ENCODE measurements at places on chromosomes 6 and 20.
A peak's percentile ranks its signal among the peaks of the same experiment; 100 is the strongest.

DNA sequence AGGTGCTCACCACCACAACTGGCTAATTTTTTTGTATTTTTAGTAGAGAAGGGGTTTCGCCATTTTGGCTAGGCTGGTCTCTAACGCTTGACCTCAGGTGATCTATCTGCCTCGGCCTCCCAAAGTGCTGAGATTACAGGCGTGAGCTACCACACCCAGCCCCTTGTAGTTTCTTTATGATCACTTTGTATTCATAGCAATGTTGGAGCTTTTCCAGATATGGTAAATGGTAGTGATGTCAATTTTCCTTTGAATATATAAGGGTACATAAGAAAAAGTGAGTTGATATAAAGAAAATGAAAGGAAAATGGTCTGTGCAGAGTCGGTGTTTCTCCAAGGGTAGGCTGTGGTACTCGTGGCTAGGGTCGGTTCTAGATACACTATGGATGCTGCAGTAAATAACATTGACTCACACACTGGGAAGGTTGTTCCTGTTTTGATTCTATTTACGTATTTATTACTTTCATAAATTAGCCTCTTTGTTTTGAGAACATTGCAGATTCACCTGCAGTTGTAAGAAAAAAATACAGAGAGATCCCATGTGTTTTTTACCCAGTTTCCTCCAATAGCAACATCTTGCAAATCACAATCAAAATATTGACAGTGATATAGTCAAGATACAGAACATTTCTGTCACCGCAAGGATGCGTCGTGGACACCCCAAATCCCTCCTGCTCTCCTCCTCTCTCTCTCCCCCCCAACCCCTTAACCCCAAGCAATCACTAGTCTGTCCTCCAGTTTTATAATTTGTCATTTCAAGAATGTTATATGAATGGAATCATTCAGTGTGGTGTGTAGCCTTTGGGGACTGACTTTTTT is 2.5 kb downstream of the ZNF831 start:
- no peak for DNase-seq

- DNase-seq = no peak
Measured at GRCh38 chr6:27706431-27706830, 205.8 kb downstream of the OR2B2 start.

DNA sequence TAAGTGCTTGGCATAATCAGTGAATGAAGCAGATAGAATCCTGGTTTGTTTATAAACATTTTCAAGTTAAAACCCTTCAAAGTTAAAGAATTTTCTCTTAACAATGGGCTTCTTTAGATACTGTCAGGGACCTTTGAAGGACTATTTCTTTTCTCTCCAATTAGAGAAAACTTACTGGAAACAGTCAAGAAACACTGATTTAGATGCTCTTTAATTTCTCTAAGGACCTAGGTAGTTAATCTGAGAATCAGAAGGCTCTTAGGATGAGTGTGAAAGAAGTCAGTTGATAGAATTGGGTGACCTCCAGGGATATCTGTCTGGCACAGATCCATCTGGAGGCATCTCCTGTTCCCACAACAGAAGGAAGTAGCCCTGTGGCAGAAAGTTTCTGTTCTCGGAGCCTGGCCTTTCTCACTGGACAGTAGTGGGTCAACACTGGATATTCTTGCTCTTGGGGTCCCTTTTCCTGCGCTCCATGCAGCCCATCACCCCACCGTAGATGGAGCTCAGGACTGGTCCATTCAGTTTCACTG is 22.5 kb downstream of the KIAA0408 start:
- DNase-seq = no peak

DNA sequence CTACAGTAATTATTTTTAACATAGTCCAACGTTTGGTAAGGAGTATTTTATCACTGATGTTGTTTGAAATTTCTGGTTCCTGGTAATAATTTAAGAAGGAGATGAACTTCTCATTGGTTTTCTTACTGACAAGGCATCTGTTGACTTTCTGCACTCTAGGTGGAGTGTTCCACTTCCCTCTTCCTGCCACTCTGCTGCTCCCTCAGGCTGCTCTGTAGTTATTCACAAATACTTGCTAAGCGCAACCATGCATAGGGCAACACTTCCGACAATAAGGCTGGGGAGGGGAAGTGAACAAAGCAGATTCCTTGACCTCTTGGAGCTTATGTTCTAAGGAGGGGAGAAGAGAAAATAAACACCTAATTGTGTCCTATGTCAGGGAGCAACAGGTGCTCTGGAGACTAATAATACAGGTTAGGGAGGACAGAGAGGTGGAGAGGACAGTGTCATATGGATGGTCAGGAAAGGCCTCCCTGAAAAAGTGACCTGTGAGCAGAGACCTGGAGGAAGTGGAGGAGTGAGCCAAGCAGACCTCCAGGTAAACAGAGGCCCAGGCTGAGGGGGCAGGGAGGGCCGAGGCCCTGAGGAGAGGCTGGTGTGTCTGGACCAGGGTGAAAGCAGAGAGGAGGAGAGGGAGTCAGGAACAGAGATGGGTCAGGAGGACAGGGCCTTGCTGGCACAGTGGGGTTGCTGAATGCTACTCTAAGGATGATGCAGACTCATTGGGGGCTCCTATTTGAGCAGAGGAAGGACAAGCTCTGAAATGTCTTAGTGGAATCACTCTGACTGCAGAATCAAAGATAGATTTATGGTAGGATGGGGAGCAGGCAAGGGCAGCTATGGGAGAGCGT is 134.8 kb upstream of the SLC24A3 start:
- no peak for DNase-seq

DNA sequence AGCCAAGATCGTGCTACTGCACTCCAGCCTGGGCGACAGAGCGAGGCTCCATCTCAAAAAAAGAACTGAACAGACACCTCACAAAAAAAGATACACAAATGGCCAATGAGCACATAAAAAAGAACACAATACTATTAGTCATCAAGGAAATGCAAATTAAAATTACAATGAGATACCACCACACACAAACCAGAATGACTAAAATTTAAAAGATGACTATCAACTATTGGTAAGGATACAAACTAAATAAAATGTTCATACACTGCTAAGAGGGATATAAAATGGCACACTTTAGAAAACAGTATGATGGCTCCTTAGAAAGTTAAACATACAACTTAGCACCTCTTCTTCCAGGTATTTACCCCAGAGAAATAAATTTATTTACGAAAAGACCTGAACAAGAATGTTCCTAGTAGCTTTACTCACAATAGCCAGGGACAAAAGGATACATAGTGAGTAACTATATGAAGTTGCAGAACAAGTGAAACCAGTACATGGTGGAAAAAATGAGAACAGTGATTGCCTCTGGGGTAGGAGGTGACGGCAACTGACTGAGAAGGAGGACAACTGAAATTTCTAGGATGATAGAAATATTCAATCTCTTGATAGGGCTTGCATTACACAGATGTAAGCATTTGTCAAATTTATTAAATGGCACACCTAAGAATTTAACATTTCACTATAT is 53.2 kb downstream of the FAM8A1 start:
- no peak for DNase-seq

DNA sequence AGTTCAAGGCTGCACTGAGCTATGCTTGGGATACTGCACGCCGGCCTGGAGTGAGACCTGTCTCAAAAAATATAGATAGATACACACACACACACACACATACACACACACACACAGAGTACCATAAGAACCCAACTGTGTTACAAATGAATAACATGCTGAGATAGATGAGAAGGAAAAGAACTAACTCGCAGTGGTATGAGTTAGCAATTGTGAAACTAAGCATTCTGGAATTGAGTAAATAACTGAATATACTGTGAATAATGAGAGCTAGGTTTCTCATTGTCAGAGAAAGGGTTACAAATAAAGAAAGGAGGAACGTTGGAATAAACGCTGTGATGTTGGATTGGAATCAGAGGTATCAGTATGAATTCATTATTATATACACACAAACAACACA is 14.6 kb upstream of the FAXC start:
- no peak for DNase-seq

DNA sequence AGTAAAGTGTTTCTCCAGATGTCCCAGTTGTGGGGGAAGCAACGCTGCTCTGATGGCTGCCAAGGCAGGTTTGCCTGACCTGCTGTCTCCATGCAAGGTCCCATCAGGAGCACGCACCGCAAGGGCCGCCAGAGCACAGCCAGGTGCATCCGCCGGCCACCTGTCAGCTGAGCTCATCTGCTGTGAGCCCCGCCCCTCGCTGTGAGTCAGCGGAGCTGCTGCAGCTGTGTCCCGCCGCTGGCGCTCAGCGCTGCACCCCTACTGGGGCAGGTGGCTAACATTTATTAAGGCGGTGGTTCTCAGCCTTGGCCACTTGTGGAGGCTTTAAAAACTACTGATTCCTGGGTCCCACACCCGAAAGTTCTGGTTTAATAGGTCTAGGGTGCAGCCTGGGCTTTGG is 225.7 kb downstream of the UST start:
- DNase-seq = peak; percentile 5

DNA sequence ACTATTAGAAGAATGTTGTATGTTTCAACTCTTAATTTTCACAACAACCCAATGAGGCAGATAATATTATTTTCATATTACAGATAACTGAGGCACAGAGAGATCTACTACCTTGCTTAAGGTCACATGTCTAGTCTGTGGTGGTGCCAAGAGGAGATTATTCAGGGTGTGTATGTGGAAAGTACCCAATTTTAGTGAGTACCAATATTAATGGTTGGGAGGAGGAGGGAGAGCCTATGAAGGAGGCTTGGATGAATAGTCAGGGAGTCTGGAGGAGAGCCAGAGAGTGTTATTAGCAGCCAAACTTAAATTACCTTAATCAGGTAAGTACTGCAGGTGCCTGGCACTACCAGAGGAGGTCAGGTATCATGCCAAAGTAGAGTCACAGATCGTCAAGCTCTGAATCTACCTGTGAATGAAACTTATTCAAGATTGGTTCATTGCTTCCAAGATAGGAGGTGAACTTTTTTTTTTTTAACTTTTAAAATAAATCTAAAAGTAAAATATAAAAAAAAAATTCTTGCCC is 10.9 kb upstream of the CALHM6 start:
- no peak for DNase-seq

DNA sequence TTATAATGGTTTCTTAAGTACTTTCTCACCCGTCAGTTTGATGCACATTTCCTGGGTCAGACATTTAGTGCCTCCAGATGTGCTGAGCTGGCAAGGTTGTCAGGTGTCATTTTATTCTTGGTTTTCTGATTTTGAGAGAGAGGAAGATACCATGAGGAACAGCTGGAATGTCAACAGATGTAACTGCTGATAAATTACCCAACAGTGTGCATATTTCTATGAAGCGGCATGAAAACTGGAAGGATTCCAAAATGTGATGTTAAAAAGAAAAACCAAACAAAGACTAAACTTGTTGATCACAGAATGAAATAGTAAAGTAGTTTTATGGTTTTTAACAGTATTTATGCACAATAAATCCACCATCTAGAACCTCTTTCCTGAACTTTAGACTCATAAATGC is 447.3 kb downstream of the HDGFL1 start:
- no peak for DNase-seq

DNA sequence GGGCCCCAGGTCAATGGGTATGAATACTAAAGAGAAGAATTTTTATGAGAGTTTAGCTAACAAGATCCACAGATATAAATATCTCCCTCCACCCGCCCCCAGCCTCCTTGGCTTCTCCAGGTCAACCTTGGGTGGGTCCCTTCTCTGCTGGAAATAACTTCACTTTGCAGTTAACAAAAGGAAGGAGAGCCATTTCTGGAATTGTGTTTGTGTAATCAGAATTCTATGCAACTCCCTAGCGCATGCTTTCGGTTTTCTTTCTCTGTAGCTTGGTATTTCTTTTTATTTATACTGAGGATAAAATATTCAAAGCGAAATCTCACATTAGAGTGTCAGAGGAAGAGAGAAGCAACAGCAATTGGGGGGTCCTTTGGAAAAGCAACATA is 27.1 kb downstream of the RIPOR2 start:
- DNase-seq = no peak

DNA sequence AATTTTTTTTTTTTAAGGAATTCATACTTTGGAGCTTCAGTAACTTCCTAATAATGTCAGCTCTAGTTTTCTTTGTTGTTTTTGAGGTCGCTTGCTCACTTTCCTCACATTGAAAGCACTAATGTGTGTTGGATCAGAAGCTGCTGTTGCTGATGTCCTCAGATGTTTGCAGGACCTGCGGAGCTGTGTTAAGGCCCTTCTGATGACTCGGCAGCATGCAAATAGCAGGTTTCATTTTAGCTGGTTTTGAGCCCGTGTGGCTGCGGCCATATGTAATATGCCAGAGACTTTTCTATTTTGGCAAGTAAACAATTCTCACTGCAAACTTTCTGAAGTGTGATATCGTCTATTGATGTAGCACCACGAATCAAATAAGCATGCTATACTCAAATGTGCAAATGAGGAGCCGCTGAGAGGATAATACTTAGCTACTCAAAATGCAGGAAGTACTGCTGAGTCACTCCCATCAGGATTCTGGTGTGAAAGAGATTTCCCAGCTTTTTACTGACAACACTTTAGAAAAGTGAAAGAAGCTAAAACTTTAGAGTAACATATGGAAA is 187.8 kb downstream of the SASH1 start:
- no peak for DNase-seq

- no peak for DNase-seq
Measured at GRCh38 chr6:15073344-15073789, 172.5 kb upstream of the JARID2 start.

- no peak for DNase-seq
Measured at GRCh38 chr6:130932921-130933320, 105.7 kb downstream of the SMLR1 start.

GRCh38 chr20:42159808-42160207 is 541.6 kb upstream of the CHD6 start:
- DNase-seq = no peak

- no peak for DNase-seq
Measured at GRCh38 chr6:104473021-104473429, 386.7 kb downstream of the HACE1 start.

Measured in GM18507 (cell line).